Activated naive CD8-positive, alpha-beta T cell treated with anti-CD3 and anti-CD28 coated beads for 36 hours (primary cell): ENCODE measurements at places on chromosomes 6 and 20. TPM values are rescaled to one million over a fixed set of nuclear protein-coding genes. Genes with fewer than 3 reads are reported as not detected.

GRCh38 chr6:148451690-148452089, 109.1 kb downstream of the SASH1 start:
- DNase-seq: no peak

GRCh38 chr20:61497029-61497627, 245.1 kb downstream of the CDH4 start:
- no peak for DNase-seq

DNA sequence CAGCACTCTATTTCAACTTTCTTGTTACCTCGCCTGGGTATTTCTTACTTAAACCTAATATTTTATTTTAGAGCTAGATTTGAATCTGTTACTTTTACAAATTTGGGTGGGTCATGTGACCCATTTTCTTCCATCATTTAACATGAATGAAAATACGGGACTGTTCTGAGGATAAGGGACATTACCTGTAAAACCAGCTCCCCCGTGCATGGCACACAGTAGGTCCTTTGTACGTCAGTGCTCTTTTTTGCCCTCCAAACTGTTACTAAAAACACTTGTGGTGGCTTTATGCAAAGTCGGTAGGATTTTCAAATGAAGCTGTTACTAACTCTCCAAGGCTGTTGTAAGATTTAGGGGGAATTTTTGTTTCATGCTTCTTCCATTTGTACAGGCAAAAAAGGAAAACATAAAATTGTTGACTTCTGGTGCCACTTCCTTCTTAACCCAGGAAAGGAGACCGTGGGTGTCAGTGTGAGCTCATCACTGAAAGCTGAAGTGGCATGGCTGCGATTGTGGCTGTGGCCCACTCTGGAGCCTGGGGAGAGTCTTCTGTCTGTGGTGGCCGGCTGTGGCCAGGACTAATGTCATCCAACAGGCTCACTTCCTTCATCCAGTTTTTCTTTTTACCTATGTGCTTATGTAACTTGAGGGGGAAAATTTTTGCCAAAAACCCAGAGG, 40.2 kb upstream of the PXDC1 start:
- DNase-seq: no peak

The WFDC10B gene
- not detected for total RNA-seq

The NHSL1 gene
- total RNA-seq: 0.76 TPM

The RHAG gene
- total RNA-seq: not detected
